ENCODE measurements at places on chromosomes 12 and 14.
A peak's percentile ranks its signal among the peaks of the same experiment; 100 is the strongest.

DNA sequence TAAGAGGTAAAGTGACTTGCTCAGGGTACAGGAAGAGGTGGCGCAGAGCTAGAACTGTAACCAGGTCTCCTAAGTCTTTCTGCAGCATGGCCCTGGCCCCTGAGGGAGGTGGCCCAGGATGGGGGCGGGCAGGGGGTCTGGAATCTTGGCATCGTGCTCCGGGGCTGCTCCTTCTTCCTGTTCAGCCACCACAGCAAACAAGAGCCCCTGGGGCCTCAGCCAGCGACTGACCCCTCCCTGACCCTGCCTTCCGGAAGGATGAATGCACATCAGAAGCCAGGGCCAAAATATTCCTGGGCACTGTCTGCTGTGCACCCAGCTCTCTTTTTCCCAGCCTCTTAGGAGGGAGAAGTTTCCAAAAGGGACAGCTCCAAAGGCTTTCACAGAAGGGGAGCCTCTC, 242.8 kb downstream of the DPF3 start:
- ATAC-seq = peak; percentile 60

DNA sequence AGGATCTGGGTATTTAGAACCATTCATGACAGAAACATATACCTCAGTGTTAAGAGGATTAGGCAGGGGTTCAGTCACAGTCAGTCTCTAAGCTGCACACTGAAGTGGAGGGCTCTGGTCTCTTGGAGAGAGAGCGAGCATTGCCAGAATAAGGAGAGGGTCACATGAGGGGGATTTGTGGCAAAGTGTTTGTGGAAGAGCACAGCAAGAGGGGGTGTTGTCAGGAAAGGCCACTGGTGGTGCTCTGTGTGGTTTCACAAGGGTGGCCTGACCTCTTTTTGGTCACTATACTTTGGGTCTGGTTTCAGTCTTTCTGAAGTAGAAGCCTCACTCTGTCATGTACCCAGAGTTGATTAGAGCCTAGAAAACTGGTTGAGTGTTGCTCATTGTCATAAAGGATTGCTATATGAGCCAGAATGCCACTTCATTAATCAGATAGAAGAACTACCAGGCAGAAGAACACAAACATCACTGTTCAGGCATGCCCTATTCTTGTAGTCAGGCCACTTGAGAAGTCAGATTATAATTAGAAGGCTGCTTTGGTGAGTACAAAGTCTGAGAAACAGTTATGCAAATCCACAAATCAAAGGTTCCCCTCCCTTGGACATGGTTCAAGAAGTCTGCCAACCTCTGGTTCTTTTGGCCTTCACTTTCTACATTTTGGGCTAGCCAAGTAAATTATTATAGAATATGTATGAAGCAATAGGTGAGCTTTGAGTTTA, 8.4 kb downstream of the TMEM19 start:
- no peak for ATAC-seq

DNA sequence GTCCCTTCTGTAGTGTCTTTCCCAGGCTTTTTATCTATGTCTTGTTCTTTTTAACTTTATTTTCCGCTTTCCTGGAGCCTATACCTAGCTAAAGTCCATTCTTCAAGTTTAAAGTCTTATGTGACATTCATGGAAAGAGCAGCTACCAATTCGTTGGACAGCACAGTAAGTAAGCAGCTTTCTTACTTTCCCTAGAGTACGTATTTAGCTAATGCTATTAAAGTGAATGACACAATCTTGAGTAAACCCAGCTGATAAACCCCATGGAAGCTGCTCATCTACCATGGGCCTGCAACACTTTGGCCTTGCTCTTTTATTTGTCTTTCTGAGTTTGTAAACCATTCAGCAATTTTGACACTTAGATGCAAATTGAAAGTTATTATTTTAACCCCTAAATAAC, 30.0 kb downstream of the ALX1 start:
- ATAC-seq = no peak

- ATAC-seq = no peak
Observed at GRCh38 chr12:111404362-111405148, 1.2 kb upstream of the SH2B3 start.

DNA sequence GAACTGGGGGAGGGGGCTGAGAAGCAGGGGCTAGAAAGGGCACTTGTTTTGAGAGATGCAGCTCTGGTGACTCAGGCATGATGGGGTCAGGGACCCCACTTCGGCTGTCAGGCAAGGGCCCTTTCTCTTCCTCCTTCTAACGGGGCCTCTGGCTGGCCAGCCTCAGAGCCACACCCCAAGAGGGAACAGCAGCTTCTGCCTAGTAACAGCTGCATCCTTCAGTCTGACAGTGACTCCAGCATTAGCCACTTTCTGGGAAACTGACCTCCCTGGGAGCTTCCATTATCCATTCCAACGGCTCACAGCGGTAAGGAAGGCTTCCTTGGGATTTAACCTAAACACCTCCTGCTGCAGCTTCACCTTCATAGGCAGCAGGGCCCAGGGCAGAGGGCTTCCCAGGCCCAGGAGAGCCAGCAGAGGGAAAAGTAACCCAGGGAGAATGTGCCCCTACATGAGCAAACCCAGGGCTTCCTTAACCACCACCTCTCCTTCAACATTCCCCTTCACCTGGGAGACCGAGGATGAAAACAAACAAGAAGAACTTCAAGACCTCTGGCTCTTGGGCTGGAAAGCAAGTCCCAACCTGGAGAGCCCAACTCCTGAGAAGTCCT, 2.7 kb downstream of the NCKAP5L start:
- ATAC-seq = no peak

DNA sequence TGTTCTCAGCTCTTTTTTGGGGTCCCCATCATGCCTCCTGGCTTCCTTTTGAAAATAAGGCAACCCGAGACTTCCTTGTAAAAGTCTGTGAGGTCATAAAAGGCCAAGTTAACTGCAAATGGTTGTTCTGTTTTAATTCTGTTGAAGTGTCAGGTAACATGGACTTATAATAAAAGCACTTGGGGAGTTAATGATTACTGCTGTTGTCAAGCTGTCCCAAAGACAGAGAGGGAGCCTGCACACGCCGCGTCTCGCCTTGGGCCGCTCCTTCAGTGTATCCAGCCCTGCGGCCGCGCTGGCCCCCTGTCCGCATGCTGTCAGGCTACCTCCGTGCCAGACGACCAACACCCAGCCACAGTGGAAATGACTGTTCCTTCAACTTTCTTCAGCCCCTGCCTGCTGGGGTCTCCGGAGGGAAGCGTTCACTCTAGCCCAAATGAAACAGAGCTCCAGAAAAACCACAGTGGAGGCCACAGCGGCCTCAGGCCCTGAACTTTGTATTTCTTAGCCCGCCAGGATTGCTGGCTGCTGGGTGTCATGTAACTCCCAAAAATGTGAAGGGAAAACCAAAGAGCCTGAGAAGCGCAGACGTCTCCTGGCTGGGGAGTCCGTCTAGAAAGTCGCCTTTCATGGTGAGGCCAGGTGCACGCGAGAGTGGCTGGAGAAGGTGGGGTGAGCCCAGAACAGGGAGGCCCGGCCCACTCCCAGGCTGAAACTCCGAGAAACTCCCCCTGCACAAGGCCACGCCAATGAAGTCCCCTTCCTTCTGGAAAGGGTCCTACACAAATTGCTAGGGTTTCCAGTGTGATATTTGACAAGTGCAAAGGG, 189.1 kb downstream of the ZFP36L1 start:
- no peak for ATAC-seq

- ATAC-seq = no peak
Observed at GRCh38 chr14:102231476-102232347, 73.3 kb downstream of the MOK start.

GRCh38 chr12:51318846-51319599, 5.0 kb downstream of the BIN2 start:
- no peak for ATAC-seq

DNA sequence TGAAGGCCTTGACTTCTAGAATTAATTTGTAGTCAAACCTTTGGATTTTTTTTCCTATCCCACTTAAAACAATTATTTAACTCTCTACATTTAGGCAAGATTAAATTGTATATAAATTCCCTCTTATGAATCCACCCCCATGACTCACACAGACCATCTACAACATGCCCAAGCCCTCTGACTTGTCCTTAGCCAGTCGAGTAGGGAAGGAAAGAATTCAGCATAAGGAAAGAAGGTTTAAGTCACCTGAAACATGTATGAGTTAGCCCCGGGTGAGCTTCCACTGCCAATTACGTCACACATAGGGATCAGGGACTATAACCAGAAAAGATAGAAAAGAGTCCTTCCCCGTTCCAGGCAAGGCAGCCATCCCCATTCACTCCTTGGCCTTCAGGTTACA, 14.9 kb upstream of the RESF1 start:
- ATAC-seq = no peak

- peak; percentile 87 for ATAC-seq
Observed at GRCh38 chr12:54419088-54419887, at the start of gene ITGA5. ITGA5 (minus strand) TSS chr12:54419266; CDS start chr12:54419198, 68 bp downstream.

- ATAC-seq = no peak
Observed at GRCh38 chr14:72709916-72710611, 183.8 kb downstream of the DPF3 start.

- no peak for ATAC-seq
Observed at GRCh38 chr12:52201451-52201839, 9.6 kb upstream of the KRT80 start.

DNA sequence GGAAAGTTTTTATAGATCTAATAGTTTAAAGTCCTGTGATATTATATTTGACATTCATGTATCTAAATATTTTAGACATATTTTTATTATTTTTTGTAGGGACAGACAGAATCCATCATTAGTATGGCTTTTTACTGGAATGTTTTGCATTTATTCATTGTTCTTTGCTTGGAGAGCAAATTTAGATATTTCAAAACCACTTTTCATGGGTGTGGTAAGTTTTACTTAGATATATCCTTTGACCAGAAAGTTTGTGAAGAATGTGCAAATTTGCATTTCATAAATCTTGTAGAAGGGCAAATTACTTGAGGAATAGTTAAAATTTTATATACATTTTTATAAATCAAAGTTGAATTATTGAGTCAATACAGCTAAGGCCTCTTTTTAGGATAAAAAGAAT, 37.5 kb downstream of the TMEM260 start:
- no peak for ATAC-seq

DNA sequence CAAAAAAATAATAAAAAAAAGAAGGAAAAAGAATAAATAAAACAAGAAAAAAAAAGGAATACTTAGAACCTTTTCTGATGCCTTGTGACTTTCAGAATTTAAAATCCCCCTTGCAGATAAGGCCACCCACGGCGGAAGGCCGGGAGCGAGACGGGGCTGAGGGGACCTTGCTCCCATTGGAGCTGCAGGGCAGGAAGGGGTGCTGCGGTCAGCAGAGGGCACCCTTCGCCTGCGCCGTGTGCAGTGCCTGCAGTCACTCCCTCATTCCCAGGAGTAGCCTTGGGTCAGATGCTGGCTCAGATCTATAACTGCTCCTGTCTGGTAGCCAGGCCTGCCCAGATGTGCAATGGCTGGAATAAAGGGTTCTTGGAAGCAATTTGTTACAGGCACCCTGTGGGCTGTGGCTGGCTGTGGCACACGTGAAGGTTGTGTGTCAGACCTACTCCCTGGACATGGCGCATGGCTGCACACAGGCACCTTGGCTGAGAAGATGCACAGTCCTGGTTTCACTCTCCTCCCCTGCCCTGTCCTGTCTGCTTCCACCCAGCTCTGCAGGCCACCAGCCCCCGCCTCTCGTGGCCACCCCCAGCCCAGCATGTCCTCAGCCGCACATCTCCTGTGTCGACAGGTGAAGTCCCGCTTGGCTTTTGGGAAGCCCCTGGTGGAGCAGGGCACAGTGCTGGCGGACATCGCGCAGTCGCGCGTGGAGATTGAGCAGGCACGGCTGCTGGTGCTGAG, 13.4 kb upstream of the ALDH2 start:
- peak; percentile 91 for ATAC-seq

DNA sequence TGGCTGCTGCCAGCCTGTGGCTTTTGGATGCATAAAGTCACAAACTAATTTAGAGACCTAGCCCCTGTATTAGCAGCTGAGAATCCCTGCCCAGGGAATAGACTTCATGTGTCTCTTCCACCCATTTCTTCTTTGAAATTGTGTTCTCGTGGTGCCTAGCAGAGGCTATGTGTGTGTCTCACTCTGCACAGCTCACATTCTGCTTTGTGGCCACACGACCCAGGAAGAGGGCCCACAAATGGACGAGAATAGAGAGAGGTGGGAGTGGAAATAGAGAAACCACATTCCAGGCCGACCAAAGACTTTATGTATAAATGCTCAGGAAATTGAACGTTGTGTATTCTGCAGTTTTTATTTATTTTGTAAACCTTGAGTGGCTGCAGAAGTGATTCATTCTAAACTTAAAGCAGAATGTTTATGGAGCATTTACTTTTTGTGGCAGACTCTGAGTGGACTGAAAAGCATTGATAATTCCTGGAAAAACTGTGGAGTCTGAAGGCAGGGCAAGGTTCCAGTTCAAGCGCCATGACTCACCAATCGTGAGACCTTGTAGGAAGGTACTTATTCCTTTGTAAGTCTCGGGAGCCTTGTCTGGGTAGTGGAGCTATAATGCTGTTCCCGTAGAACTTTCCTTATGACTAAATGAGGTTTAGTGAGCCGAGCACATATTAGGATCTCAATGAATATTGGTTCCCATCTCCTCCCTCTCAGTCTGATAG, 9.1 kb downstream of the B4GALNT3 start:
- ATAC-seq = no peak

All from SK-N-SH treated with all-trans-retinoic acid at 6 μM for 48 hours (cell line).